ENCODE measurements at places on chromosomes 3 and 15.

GRCh38 chr3:55487381-55488241, 505 bp upstream of the WNT5A start:
- no peak for DNase-seq

- DNase-seq = no peak
These were observed 339.0 kb upstream of the NR2E3 start for GRCh38 chr15:71471347-71471746.

GRCh38 chr15:31977812-31978661, 52.3 kb upstream of the CHRNA7 start:
- peak; percentile 79 for DNase-seq

- DNase-seq = no peak
These were observed 49.1 kb upstream of the LIMD1 start for GRCh38 chr3:45545476-45545875.

DNA sequence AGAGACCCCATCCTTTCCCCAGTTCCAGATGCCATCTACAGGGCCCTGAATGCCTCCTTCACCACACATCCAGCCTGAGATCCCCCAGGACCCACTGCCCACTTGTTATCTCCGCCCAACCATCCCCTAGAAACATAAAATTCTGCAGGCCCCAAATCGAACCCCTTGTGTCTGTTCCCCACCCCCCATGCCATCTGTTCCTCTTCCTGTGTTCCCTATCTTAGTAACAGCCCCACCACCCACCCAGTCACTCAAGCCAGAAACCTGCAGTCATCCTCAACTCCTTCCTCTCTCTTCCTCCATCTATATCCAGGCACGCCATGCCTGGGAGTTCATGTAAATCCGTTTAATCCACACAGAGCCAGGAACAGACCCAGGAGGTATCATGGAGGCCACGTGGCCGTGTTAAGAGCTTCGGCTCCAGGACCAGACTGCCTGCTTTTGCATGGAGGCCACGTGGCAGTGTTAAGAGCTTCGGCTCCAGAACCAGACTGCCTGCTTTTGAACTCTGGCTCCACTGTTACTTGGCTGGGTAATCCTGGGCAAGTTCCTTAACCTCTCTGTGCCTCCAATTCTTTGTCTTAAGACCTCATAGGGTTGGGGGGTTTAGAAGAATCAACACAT, 4.8 kb downstream of the CSRNP1 start:
- DNase-seq = no peak

- DNase-seq = peak; percentile 53
These were observed 383.0 kb downstream of the TBL1XR1 start for GRCh38 chr3:176814285-176814684.

DNA sequence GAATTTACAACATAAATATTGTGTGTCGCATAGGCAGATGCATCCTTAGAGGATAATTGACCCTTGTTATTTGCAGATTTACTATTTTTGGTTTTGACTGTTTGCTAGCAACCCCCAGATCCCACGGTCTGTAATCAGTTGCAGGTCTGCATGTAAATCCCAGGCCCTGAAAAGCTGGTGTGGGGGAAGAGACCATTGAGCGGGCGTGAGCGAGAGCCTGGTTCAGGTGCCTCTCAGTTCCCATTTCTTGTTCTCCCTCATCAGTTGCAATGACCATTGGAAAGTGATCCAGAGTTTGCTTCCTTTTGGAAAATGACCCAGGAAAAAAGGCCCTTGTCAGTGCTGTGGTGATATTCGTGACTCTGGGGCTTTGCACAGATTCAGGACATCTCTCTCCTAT, 238.9 kb downstream of the UACA start:
- no peak for DNase-seq

- no peak for DNase-seq
These were observed 262.5 kb downstream of the PLOD2 start for GRCh38 chr3:145898487-145898886.

GRCh38 chr3:189186101-189186500, 14.3 kb downstream of the TPRG1 start:
- DNase-seq = no peak

DNA sequence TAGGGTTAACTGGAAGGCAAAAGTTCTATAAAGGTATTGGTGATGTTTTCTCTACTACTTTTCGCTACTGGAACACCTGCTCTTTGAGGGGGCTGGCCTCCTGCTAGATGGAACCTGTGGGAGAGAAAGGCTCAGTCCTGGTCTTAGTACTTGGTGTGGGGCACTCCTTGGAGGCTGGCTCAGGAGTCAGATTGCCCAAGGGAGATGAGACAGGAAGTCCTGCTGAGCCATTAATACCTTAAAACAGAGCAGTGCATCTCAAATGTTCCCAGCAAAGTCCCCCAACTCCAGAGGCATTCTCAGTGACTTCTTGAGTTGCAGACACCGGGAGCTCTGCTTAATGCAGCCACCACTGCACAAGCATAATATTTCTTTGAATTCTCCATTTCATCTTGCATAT, 3.1 kb upstream of the ADAMTSL3 start:
- DNase-seq = no peak

DNA sequence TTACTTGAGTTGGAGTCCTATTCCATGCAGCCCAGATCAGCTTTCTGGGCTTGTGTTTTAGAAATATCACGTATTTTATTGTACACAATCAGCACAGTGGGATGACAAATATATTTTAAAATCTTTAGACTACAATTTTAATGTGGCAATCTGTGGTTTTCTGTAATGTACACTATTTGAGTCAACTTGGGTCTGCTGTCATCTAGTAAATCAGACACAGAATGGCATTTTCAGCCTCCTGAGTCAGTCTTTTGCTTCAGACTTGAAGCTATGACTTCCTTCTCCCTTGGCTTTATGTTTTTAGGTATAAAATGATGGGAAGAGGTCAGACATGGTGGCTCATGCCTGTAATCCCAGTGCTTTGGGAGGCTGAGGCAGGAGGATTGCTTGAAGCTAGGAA, 232.1 kb downstream of the NECTIN3 start:
- DNase-seq = no peak

GRCh38 chr3:133295199-133295901, 104.5 kb upstream of the BFSP2 start:
- DNase-seq = no peak

GRCh38 chr15:101305820-101306255, 10.8 kb upstream of the SNRPA1 start:
- DNase-seq = no peak

DNA sequence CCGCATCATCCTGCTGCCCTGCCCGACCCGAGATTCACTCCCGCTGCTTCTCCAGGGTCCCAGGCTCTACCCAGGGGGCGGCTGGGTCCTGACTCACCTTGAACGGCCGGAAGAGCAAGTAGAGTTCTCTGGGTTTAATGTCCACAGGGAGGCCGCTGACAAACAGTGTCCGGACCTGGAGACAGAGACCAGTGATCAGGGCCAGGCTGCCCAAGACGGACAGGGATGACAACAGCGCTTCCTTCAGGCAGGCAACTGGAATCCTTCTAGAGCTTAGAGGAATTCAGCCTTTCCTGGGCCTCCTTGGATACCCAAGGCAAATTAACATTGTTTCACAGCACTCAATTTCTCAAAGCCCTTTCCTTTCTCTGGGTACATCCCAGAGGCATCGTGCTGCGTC, 23.9 kb downstream of the RBPMS2 start:
- DNase-seq = no peak

- no peak for DNase-seq
These were observed 44.5 kb downstream of the ST6GAL1 start for GRCh38 chr3:186974824-186975313.

GRCh38 chr3:49020330-49021212, 1.4 kb upstream of the NDUFAF3 start:
- DNase-seq = no peak

GRCh38 chr3:44862226-44862637, 520 bp downstream of the TMEM42 start:
- DNase-seq = peak; percentile 46

DNA sequence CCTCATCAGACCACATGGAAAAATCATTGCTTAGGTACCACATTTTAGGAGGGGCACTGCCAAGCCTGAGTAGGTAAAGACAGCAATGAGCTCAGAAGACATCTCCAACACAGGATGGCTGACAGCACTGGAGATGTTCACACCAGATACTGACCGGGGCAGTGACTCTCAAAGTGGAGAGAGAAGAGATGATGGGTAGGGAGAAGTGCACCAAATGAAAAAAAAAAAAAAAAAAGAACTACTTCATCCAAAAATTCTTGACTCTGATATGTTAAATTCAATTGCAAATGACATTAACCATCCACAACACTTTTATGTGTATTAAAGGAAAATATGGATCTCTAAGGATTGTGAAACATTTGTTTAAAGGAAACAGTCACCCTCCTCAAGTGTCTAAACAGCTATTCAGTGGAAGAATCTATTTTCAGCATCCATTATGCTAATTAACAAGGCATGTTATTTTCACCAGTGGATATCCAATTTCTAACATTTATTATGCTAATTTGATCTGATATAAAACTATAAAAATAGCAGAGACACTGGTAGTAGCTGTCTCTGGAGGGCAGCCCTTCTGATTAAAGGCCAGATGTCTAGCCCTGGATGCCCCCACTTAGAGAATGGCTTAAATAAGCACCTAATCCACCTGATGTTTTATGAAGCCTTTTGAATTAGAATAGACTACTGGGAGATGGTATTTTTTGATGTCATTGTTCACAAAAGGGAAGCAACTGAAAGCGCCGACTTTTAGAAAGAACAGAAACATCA, 48.2 kb upstream of the VGLL4 start:
- no peak for DNase-seq

DNA sequence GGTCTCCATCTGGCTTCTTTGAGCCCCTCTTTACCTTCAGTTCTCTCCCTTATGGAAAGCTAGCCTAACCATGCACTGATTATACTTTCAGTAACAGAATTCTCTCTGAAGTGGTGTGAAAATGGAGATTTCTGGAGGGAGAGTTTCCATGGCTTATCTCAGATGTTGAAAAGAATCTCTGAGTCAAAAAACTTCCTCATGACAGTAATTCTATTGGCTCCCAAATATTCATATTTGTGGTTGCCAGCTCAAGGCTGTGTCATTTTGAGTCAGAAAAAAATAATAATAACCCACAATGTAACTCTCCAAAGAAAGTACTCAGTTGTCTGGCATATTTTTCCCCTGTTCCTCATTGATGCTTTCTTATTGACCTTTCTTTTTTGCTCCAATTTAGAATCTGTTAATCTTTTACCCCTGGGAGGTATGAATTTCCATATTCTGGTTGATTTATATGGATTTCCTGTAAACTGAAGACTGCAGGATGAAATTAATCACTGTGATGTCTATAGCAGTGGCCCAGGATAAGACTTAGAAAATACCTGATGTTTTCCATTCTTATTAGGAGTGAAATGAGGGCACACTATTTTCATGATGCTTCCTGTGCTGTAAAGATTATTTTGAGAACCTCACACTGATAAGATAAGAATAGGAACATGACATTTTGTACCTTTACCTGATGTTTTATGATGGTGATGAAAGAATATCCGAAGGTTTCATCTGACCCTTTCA, 149.5 kb upstream of the EPHA3 start:
- DNase-seq = no peak

- DNase-seq = no peak
These were observed 25.8 kb downstream of the SGO1 start for GRCh38 chr3:20160230-20160629.

- no peak for DNase-seq
These were observed 11.1 kb downstream of the STAG1 start for GRCh38 chr3:136741063-136741462.

GRCh38 chr15:99168601-99169580, 64.0 kb downstream of the SYNM start:
- DNase-seq = no peak

- DNase-seq = no peak
These were observed 78.2 kb downstream of the VGLL4 start for GRCh38 chr3:11565492-11565891.

DNA sequence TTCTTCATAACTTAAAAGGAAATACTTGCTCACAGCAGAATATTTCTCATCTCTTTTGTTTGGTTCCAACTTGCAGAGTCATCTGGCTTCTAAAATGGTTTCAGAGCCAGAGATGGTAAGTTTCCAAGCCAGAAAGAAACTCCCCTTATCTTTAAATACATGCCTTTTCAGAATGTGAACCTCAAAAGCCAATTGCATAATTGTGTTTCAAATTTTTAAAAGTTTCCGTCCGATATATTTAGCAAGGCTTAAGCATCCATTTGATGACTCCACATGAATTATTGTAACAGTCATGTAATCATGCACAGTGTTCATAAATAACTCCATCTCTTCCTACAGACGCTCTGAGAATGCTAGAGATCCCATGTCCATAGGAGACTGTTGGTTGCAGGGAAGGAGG, 40.6 kb upstream of the C3orf80 start:
- no peak for DNase-seq

DNA sequence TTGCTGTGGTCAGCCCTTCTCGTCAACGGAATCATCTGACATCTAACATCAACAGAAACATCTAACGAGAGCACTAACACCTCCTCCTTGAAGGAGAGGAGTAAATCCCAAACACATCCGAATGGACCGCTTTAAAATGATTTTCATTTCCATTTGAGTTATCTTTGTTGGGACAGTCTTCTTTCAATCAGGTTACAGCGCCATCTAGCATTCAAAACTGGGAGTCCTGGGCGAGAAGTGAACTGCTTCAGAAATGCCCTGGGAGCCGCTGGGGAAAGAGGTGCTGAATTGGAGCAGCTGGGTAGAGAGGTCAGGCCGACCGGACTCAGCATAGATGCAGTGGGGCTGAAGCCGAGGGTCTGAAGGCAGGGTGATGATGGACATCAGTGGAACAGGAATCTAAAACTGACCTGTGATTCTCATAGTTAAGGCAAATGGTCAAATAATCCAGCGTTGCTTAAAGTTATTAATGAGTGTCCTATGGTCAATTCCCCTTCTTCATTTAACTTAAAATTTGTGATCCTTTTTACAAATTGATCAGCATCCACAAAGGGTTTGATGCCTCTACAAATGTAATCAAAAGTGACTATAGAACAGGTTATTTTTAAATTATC, 170.0 kb upstream of the NDN start:
- DNase-seq = peak; percentile 32

GRCh38 chr3:184096811-184097383, at the start of gene HTR3E:
Gene HTR3E (plus strand): TSS chr3:184097064. CDS start chr3:184097530, 466 bp downstream.
- DNase-seq = no peak

DNA sequence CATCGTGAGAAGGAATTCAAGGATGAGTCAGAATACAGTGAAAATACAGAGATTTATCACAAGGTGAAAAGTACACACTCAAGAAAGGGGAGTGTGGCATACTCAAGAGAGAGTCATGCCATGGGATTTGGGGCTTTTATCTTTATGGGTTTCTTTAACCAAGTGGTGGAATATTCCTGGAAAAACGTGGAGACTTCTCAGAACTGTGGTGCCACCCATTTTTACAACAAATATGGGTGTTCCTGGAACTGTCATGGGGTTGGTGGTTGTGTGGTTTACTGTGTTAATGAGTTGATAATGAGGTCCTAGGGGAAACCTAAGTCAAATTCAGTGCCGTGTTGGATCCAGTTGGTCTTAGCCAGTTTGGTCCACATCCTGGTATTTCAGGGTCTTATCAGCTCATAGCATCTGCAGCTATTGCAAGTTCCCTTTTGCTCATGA, 497.2 kb downstream of the GABRG3 start:
- no peak for DNase-seq

- no peak for DNase-seq
These were observed 259.9 kb downstream of the OPA1 start for GRCh38 chr3:193852901-193853300.

Measured in stimulated activated CD8-positive, alpha-beta memory T cell treated with anti-CD3 and anti-CD28 coated beads, Interleukin-4, amount 100 ng/mL, for 48 hours (primary cell).